ENCODE measurements at places on chromosomes 11 and 22.

DNA sequence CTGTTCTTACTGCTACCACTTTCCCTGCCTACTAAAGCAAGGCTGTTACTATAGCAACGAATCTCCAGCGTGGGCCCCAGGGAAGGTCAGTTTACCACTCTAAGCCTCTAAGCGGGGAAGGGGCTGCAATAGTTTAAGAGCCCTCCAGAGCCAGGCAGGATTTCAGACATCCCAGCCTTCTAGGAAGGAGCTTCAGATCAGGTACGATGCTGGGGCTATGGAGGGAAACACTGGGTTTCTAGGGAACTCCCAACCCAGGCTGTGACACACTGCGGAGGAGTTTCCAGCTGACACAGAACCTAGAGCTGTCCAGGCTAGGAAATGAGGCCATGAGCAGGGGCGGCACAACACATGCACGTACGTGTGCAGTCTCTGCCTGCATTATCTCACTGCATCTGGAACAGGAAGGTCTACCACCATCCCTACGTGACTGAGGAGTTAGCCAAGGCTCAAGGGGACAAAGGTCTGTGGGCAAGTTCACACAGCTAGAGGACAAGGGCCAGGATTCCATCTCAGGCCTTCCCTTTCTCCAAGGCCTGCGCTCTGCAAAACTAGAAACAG is 20.4 kb downstream of the HPS4 start:
- no peak for DNase-seq

DNA sequence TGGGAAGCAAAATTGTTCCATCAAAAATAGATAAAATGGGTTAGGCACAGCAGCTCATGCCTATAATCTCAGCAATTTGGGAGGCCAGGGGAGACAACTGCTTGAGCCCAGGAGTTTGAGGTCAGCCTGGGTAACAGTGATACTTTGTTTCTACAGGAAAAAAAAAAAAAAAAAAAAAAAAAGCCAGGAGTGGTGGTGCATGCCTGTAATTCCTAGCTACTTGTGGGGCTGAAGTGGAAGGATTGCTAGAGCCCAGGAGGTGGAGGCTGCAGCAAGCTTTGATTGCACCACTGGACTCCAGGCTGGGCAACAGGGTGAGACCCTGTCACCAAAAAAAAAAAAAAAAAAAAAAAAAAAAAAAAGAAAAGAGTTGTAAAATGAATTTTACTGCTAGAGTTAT is 49.6 kb downstream of the KIF18A start:
- DNase-seq, result no peak

- no peak for DNase-seq
Measured at GRCh38 chr22:20155330-20156041, 4.6 kb upstream of the CCDC188 start.

DNA sequence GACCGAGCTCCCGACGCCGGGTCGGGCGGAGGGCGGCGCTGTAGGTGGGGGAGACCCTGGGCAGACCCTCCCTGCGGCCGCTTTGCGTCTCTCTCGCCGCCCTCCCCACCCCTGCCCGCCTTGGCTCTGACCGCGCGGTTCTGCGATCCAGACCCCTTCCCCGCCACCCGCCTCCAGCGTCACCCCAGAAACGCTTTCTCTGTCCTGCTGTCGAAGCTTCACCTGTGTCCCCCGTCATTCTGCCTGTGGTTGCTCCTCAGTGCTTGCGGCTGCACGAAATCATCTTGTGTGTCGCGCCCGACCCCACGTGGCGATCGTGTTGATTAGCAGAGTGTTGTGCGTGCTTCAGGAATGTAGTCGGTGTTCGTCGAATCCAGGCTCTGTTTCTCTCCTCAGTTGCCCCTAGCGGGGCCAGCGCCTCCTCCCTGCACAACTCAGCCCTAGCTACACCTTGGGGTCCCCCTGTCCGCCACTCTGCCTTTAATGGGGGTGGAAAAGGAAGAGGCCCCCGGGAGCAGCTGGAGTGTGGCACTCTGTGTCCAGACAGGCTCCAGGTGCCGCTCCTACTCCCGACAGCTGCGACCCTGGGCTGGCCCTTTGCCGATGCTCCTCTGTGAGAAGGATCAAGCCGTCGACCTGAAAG is 851 bp downstream of the PTDSS2 start:
- DNase-seq, result peak; percentile 44

DNA sequence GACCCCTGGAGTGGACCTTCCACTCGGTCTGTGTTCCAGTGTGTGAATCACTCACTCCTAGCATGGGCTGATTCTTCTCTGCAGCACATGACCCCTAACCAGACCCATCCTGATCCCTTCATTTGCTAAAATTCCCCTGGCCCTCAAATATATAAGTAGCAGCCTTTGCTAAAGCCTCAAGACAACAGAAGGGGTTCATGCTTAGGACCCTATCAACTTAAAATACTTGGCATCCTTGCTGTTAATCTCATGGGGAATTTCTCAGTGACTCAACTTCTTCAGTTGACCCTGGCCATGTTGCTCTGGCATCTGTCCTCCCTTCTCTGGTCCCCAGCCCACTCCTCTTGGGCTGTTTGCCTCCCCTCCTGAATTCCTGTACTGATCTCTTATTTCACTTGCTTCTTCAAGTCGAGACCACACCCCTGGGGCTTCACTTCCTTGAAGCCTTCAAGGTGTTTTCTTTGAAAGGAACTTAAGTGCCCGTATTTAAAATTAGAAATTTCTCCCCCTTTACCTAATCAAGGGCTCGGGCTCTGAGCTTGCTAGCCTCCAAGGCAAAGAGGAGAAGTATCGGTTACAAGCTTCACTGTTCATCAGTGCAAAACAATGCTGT is 23.6 kb downstream of the NNMT start:
- no peak for DNase-seq

DNA sequence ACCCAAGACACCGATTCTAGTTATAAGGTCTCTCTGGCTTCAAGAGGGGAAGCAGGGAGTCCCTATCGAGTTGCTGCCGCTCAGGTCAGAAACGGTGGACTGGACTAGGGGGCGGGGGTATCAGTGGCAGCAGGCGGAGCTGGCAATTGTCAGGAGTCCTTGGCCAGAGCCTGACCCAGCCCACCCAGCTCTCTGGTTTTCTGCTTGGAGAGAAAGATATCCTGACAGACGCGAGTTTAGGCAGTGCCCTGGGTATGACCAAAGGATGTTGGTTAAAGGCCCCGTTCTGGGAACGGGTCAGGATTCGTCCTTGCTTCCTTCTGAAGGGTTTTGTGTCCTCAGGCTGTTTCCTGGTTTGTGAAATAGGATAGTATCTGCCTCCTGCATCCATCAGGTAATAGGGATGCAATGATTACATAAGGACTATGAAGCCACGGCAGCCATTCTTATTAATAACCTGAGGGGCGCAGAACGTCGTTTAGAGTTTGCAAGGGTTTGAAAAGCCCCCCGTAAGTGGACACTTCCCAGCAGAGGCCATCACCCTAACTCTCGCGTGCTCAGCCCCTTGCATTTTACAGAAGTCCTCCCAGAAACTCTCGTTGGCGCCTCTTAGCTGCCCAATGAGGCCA is 700 bp upstream of the DEPDC5 start:
- DNase-seq, result peak; percentile 64

DNA sequence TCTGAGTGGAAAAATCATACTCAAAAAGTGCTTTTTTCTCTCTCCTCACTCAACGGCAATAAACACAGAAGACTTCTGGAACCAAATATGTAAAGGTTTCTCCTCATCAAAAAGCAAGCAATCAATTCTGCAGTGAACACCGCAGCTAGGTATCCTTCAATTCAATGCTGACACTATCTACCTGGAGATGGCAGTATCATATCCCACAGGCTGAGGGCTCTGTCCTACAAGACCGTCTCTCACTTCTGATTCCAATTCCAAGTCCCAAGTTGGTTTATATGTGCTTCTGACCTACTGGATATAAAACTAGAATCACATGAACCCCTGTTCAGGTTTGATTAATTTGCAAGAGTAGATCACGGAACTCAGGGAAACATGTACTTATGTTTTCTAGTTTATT is 59.7 kb upstream of the LUZP2 start:
- DNase-seq, result no peak

- no peak for DNase-seq
Measured at GRCh38 chr22:38314933-38315822, 2.1 kb downstream of the CSNK1E start.

- no peak for DNase-seq
Measured at GRCh38 chr22:23888615-23889401, 5.4 kb upstream of the MIF start.

DNA sequence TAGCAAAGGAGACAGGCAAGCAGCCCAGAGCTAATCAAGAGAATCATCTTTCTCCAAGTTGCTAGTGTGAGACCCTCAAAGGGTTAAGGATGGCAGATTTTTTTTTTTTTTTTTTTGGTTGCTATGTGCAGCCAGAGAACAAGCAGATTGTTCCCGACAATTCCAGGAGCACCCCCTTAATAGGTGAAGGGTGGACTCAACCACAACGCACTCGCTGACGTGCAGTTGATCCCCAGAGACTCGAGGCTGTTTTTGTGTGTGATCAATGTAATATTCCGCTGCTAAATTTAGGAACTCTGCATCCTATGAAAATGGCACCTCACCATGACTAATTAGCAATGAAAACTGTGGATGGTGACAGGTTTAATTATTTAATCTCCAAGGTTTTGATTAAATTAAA is 789.0 kb downstream of the KCNA4 start:
- DNase-seq, result no peak

DNA sequence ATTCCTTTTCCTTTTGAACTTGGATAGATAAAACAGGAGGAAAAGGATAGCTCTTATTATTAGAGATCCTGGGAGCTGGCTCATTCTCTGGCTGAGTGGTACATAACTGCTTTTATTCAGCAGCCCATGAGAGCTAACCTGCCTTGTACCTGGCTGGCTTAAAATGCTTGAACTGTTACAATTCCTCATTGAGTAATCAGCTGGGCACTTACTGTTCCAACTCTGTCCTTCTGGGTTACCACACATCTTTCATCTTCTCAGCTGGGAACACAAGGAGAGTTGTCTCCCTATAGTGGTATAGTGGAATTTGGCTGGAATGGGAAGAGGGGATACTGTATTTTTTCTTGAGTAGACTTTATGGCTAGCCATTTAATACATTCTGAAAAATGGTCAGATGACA is 39.8 kb upstream of the SPTBN2 start:
- no peak for DNase-seq

DNA sequence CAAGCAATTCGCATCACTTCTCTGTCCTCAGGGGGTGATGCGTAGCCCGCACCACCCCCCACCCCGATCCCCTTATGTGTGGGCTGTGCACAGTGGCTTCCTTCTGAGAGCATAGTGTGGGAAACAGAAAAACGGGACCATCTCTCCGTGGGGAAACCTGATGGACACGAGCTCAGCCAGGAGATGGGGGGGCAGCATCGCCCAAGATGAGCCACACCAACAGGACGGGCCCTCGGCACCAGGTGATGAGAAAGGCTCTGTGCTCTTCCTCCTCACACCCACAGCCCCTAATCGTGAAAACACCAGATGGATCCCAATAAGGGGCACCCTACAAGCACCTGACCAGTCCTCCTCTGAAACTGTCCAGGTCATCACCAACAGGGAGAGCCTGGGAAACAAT is 153.6 kb downstream of the SHANK2 start:
- DNase-seq, result no peak

DNA sequence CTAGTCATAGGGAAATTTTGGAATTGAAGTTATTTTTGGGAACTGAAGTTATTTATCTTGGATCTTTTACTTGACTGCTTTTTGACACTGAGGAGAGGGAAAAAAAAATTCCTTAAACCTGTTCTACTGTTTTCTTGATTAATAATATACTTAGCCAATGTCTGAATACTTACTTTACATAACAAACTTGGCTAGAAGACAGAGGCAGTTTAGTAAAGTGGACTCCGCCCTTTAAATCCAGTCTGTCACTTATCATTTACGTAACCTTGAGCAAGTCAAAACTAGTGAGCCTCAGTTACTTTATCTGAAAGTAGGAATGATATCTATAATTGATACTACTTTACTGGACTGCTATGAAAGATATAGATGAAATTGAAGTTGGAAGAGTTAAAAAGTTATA is 19.5 kb downstream of the CTSC start:
- DNase-seq, result no peak

GRCh38 chr11:107706531-107706930 is 5.3 kb downstream of the SLN start:
- DNase-seq, result no peak

DNA sequence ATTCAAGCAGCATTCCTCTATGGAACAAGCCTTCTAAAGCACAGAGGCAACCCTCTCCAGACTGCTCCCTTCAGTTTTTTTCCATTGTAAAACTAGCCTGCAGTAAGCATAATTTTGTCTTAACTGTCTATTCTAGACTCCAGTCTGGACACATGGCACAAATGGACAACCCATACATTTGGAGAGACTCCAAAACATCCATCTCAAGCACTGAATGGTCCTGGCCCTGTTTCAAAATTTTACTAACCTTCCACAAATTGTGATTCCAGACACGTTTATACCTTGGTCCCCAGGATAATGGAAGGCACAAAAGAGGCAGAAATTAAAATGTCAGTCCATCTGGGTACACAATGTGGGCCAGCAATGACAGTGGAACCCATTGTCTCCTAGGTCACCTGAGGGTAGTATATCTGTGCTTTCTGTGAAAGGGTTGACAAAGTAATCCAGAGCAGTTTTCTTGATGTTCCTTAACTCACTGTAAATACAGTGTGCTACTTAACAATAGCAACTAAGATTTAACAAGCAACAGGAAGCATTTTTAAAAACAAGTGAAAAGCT is 16.2 kb upstream of the SESN3 start:
- no peak for DNase-seq

- DNase-seq, result no peak
Measured at GRCh38 chr11:65429068-65429681, 6.6 kb downstream of the NEAT1 start.

GRCh38 chr11:57639321-57640067 is 10.2 kb downstream of the YPEL4 start:
- no peak for DNase-seq

DNA sequence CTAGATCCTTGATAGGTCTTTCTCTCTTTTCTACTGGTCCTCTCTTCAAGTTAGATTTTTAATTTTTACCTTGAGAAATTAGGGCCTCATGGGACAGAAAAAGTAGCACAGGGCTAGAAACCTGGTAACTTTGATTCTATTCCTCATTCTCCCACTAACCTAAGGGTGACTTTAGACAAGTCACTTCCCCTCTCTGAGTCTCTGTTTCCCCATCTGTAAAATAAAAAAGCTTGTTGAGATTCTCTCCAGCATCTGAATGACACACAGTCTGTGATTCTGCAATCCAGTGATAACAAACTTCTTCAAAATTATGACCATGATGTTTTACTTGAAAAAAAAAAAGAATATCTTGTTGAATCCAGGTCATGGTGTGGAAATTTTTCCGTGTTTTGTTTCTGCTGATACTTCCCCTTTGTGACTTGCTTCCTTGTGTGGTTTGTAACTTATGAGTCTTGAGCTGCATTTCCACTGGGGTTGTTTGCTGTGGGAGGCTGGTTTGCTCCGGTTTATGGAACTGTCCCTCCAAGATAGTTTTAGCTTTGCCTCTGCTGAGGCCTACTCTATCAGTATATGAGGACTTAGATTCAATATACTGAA is 9.8 kb upstream of the MPEG1 start:
- no peak for DNase-seq

- DNase-seq, result no peak
Measured at GRCh38 chr22:20979243-20979809, 2.8 kb upstream of the LZTR1 start.

Measured in esophagus squamous epithelium (tissue), 5 donors.